ENCODE measurements at places on chromosomes 11 and 22.

DNA sequence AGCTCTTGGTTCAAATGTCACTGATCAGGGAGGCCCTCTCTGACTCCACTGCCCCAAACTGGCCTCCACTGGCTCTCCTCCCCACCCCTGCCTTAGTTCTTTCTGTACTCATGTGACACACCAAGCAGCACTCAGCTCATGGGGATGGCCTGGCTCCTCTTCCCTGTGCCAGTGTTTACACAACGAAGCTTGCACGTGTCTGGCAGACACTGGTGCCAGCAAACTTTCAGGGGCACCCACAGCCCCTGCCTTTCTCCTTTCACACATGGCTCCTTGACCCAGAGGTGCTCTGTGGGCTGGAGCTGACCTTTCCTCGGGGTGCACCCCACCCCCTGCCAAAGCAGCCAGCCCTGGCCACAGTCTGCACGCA is 37.6 kb upstream of the PARVG start:
- DNase-seq, result no peak

DNA sequence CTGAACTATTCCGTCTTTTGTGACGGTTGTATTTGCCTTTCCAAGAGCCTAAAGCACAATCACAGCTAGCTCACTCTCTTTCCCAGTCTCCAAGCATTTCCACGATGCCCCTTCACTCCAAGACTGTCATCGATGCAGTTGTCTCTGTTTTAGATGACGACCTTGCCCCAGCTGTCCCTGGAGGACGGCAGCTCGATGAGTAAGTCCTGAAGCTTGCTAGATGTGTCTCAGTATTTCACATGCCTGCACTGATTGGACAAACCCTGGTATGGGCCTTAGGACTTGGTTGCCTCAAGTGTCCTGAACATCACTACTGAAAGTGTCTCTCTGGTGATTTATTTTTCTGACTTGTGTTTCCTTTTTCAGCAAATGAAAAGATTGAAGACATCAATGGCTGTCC is 129.9 kb downstream of the NAV2 start:
- DNase-seq, result no peak

- DNase-seq, result no peak
Measured at GRCh38 chr22:41231369-41231768, 9.4 kb downstream of the CHADL start.

DNA sequence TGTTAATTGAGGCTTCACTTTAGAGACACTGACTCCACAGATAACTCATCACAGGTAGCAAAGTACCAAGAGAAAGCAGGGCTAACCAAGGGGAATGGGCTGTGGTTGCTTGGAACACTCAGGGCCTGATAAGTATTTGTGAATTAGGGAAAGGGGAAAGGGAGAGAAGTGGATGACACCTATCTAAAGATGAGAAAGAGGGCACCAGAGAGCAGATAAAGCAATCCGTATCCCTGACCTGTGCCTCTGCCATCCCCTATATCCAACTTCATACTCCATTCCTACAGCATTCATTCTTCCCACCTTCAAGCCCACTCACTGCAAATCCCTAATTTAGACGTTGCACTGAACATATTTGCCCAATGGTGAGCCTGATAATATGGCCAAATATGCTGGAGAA is 43.0 kb upstream of the API5 start:
- DNase-seq, result no peak

DNA sequence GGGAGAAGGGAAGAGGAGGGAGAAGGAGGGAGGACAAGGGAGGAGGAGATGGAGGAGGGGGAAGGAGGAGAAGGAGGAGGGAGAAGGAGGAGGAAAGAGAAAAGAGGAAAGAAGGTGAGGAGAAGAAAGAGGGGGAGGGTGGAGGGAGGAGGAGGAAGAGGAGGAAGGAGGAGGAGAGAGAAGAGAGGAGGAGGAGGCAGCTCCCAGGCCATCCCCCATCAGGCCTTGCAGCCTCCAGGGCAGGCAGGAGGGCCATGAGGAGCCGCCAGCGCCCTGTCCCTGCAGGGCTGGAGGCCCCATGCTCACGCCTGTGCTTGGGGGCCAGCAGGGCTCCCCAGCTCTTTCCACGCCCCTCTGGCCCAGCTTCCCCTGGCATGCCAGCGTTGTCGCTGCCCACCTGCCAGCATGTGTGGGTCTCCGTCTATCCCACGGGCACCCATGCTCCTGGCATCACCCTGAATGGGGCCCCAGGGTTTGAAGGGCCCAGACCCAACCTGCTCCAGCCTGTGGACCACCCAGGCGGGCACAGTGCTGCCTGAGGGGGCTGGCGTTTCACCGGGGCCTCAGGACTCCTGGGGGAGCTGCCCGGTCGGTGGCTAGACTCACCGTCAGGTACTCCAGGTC is 5.2 kb downstream of the TSPAN32 start:
- peak; percentile 57 for DNase-seq

- no peak for DNase-seq
Measured at GRCh38 chr11:86523738-86524619, 148.4 kb downstream of the ME3 start.
